GM20000 (cell line): ENCODE measurements at places on chromosomes 6 and 20.

- no peak for DNase-seq
Observed at GRCh38 chr6:157763904-157764177, 59.2 kb upstream of the SNX9 start.

DNA sequence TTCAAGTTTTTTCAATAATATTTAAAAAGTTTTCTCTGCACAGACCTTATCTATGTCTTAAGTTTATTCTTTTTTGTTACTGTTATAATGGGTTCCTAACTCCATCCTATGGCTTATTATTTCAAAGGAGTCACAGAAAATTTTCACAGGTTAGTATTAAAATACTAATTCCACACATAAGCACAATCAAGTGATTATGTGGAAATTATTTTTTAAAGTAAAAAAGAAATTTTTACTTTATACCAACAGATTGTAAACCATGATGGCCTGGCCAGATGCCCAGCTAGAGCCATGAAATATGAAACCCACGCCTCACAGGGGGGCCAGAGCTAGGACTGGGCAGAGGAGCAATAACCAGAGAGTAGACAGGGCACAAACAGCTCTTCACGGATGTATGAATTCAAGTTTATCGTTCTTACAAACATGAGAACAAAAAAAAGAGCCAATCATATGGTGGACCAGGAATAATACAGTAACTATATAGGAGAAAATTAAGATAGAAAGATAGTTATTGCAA, 34.0 kb downstream of the NUDT3 start:
- no peak for DNase-seq

- no peak for DNase-seq
Observed at GRCh38 chr20:24720957-24721356, 228.1 kb upstream of the CST7 start.

DNA sequence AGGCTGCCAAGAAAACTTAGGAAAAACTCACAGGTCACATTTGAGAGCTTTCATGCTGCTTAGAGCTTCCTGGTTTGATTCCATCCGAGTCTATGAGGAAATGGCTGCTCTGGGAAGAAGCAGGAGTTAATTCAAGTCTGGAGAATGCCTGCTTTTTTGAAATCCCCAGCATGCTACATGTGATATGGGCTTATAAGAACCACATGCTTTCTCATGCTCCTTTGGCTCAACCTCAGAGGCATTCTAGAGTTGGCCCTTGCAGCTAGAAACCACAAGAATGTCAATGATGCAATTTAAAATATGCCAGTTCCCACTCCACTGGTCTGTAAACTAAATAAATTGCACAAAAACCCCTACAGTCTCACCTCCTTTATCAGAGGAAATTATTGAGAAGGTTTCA, 142.9 kb upstream of the OLIG3 start:
- DNase-seq, result no peak

- DNase-seq, result no peak
Observed at GRCh38 chr20:701401-702129, 26.0 kb upstream of the SCRT2 start.

DNA sequence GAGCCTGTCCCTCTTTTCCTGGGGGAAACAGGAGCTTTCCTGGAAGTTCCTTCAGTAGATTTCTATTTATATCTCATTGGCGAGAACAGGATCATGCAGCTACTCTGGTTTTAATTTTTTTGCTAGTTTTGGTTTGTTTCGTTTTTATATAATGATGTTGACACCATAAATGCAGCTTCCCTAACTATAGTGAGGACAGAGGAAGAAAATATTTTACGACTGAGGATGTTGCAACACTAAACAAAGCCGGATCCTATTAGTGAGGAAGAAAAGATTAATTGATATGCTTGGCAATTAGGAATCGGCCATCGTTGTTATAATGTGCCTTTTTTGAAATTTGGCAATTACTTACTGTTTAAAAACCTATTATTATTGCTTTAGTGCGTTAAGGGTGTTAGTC, 16.6 kb downstream of the KDM1B start:
- DNase-seq, result no peak

DNA sequence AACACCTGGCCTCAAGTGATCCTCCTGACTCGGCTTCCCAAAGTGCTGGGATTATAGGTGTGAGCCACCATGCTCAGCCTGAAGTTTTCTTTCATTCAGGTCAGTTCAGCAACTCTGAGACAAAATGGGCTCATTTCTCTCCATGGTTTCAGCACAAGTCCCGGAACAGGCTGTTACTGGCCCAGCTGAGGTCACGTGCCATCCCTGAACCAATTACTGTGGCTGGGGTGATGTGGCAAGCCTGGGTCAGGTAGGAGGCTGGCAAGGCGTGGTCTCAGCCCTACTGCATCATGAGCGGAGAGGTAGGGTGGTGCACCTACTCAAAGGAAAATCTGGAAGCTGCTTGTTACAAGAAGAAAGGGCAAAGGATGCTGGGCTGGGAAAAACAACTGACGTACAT, 326.4 kb downstream of the KIF16B start:
- no peak for DNase-seq

GRCh38 chr6:80433010-80433672, 326.7 kb downstream of the BCKDHB start:
- DNase-seq, result no peak

DNA sequence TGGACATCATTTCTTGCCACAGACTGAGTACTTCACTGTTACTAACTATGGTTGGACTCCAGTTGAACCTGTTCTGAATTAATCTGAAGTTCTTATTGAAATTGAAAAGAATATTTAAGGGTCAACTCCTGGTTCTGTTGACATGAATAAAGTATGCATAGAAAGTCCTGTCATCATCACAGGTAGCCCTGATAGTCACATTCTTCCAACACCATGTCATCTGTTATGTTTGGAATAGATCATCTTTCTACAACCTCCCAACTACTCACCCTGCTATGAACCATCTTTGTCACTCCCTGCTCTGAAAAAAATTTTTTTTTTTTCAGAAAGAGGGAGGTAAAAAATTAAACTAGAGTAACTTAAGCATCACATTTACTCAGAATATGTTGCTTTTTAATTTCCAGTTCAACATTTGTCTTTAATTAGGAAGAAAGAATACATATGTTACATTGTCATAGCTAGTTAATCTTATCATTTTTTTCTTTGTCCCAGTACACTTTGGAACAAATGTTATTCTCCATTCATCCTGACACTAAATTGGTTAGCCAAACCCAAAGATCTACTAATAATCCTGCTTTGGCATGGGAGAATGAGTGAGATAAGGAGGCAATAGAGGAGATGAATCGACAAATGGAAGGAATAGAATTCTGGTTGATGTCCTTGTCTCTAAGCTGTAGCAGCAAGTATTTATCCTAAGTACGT, 775.1 kb upstream of the NRSN1 start:
- DNase-seq, result no peak

DNA sequence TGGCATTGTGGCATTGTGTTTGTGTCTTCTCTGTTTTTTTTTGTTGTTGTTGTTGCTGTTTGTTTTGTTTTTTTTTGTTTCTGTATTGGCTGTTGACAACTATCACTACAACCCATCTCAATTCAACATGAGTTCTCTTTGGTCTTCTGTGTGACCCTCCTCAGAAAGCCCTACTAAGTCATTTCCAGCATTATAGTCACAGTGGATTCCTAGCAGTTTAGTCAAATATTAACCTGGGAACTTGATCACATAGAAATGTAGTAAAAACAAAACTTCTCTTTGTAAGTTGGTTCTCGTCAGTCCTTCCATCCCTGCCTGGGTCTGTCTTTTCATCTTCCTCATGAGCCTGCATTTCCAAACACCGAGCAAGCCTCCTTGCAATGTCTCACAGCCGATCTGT, 16.8 kb downstream of the SLC17A2 start:
- no peak for DNase-seq

GRCh38 chr20:36825385-36826104, 50.4 kb upstream of the TLDC2 start:
- DNase-seq, result no peak

DNA sequence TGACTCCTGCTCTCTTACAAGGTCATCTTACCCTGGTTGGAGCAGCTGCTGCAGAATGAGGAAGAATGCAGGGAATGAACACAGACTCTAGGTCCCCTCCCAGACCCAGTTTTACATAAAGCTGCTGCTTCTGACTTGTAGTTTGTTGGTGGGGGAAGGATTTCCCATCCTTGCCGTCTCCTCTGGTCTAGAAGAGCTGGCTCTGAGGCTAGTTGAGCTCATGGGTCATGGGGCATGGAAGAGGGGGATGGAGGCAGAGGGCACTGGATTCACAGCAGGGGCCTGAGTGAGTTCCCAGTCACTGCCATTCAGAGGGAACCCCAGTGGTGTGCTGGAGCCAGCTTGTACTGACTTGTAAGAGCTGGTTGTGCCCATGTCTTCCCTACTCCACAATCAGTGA, 9.2 kb upstream of the GUCA1A start:
- no peak for DNase-seq

- DNase-seq, result no peak
Observed at GRCh38 chr6:69232008-69232407, 564.8 kb downstream of the LMBRD1 start.

DNA sequence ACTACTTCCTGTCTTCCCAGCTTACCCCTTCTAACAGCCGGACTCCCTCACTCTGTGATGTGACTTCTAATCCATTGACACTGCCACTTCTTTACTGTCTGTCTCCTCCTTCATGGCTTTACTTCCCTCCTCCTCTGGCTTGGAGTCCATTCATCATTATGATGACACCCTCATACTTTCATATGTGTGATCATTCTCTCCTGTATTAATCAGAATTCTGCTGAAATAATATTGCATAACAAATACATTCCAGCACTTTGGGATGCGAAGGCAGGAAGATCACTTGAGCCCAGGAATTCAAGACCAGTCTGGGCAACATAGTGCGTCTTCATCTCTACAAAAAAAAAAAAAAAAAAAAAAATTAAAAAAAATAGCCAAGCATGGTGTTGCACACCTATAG, 147.9 kb upstream of the BTBD3 start:
- DNase-seq, result no peak

GRCh38 chr6:15063253-15063853, 182.5 kb upstream of the JARID2 start:
- no peak for DNase-seq

DNA sequence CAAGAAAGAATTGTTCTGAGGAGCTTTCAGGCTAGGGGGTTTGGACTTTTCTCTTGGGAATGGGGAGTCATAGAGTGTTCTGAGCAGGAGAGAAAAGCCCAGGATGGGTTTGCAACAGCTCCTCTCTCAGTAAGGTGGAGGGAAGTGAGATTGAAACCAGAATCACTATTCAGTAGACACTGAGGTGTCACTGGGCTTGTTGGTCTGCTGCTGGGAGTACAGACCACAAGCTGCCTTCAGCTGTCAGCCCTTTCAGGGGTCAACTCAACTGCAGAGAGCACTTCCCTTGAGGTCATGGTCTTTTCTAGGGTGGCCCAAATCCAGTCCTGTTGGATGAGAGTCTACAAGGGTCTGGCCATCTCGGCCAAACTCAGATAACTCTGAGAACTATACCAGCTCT, 12.9 kb upstream of the FOXA2 start:
- no peak for DNase-seq

GRCh38 chr6:124158024-124158423, 354.4 kb downstream of the NKAIN2 start:
- DNase-seq, result no peak

GRCh38 chr20:25199473-25200260, 4.2 kb downstream of the ENTPD6 start:
- no peak for DNase-seq

GRCh38 chr6:110874880-110875547, 429 bp downstream of the AMD1 start:
- DNase-seq, result peak; percentile 35

GRCh38 chr20:56708991-56709390, 79.9 kb downstream of the TFAP2C start:
- DNase-seq, result no peak

DNA sequence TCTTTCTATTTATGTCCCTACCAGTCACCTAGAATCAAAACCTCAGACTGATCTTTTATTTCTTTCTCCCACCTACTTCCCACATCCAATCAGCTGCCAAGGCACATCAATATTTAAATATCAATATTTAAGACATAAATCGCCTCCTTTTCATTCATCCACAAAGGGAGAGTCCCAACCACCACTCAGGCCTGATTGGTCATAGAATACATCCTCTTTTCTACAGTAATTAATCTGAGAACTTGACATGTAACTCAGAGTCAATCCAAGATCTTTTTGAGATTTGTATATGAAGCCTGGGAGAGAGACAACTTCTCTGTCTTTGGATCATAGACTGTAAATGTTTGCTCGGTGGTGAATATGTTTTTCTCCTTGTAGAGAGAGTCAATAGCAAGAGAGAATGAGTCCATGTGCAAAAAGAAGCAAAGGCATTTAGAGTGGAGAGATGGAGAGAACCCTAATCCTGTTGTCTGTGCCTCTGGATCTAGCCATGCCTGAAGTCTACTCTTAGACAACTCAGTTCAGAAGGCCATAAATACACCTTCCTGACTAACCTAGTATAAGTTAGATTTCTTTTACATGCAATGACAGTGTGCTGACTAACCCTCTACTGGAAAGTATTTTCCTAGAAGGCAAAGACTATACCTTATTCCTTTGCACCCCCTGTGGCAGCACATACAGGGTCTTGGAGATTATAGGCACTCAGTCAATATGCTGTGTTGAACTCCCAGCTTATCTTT, 12.1 kb upstream of the NEDD9 start:
- DNase-seq, result no peak

- no peak for DNase-seq
Observed at GRCh38 chr20:2149507-2149906, 47.9 kb downstream of the STK35 start.

GRCh38 chr6:166570929-166571713, 15.4 kb downstream of the RAMACL start:
- no peak for DNase-seq

DNA sequence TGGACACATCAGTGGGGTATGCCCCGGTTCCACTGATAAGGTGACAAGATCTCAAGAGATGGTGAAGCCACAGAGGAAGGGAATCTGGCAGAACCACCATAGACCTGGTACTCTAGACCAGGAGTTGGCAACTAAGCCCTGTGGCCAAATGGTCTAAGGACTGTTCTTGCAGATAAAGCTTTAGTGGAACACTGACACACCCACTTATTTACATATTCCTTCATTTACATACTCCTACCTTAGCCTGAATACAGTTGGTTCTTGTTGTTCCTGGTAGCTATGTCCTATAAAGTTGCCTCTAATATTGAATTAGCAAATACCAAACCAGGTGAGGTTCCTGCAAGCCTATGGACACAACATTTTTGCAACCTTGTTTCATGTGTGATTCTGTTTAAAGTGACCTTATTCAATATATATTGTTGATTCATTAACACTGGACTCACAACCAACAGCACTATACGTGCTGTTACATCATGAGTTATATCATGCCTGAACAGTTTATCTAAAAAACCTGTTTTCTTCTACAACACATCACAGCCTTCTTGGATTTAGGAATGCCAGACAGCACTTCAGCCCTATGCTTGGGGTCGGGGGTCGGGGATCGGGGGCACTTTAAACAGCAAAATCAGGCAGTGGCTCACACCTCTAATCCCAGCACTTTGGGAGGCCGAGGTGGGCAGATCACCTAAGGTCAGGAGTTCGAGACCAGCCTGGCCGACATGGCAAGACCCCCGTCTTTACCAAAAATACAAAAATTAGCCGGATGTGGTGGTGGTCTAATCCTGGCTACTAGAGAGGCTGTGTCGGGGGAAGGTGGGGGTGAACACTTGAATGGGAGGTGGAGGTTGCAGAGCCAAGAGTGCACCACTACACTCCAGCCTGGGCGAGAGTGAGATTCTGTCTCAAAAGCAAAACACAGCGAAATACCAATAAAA, 2.5 kb downstream of the CCDC167 start:
- DNase-seq, result no peak

- no peak for DNase-seq
Observed at GRCh38 chr6:2549834-2550233, 200.9 kb downstream of the MYLK4 start.

GRCh38 chr6:107941199-107941598, 16.8 kb downstream of the SEC63 start:
- DNase-seq, result no peak
